ENCODE measurements at places on chromosomes 1 and 21. TPM values are rescaled to one million over a fixed set of nuclear protein-coding genes. Genes with fewer than 3 reads are reported as not detected.

DNA sequence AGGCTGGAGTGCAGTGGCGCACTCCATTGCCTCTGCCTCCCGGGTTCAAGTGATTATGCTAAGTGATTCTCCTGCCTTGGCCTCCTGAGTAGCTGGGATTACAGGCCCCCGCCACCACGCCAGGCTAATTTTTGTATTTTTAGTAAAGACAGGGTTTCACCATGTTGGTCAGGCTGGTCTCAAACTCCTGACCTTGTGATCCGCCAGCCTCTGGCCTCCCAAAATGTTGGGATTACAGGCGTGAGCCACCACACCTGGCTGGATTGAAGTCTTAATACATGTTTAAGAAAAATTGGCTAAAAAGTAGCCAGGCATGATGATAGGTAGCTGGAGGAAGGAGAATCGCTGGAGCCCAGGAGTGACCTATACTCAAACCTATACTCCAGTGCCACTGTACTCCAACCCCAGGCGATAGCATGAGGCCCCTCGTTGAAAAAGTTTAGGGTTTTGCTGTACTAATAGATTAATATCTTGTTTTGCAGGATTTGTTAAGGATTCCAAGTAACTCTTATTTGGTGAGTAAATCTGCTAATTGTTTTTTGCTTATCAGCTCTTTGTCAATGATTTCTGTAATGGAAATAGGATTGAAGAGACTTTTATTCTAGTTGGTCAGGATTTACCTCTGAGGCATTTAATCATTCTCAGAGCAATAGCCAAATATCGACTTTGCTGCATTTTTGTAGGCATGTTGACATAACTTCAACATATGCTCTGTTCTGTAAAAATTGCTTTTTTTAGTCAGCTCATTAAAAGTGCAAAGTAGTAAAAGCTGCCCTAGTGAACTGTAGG lies 2.0 kb downstream of the RCC1 start:
- DNase-seq, result no peak

GRCh38 chr21:42381347-42381984 lies 14.4 kb downstream of the TMPRSS3 start:
- DNase-seq, result peak; percentile 82

GRCh38 chr1:192575499-192576189 lies at the start of gene RGS1:
RGS1 (plus strand) TSS chr1:192575773; CDS start chr1:192575793, 20 bp downstream.
- DNase-seq, result no peak

DNA sequence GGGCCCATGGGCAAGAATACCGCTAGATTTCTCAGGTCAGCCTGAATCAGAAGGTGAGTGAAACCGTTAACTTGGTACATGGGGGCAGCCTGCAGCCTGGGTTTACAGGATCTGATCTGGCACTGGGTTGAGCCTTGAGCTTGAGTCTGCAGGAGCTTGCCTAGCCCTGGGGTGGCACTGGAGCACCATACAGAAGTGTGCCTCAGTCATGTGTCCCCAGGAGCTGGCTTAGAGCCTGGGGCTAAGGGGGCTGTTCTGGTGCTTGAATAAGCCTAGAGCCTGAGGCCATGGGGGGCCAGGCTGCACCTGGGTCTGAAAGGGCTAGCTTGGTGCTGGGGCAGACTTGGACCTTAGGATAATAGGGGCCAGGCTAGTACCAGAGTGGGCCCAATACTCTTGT lies 457.2 kb upstream of the PBX1 start:
- DNase-seq, result no peak

GRCh38 chr1:217090060-217090911 lies 367.1 kb upstream of the ESRRG start:
- DNase-seq, result peak; percentile 50

DNA sequence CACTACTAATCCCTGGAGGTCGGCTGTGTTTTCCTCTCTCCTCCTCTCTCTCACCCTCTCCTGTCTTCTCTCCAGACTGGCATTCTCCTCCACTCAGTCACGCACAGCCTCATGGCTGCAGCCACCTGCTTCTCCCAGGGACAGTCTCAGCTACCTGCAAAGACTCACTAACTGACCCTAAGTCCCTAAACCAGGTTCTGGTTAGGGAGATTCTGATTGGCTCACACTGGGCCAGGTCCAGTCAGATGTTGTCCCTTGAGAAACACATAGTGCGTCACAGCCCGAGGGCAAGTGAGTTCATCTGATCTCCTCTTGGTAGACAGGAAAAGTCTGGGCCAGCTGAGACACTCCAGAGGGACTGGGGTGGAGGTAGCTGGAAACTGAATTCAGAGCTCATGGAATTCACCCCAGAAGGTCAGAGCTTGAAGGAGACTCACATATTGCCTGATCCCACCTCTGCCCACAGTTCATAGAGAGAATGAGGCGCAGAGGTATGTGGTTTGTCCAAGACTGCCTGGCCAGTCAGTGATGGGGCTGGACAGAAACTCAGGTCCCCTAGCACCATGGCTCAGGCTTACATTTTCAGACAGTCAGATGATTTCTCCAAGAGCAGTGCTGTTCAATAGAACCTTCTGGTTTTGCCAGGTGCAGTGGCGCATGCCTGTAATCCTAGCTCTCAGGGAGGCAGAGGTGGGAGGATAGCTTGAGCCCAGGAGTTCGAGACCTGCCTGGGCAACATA lies 40.4 kb upstream of the RPL11 start:
- DNase-seq, result no peak

Gene PPIE
- 59.8 TPM for total RNA-seq

- no peak for DNase-seq
These were observed 82.9 kb upstream of the CXADR start for GRCh38 chr21:17429936-17430335.
